ENCODE measurements at places on chromosomes 16 and 17. TPM values are rescaled to one million over a fixed set of nuclear protein-coding genes. Genes with fewer than 3 reads are reported as not detected.

The PRR35 gene
- total RNA-seq = not detected

The BRCA1 gene
- total RNA-seq = 25.8 TPM

The C17orf78 gene
- not detected for total RNA-seq

The GCGR gene
- total RNA-seq = not detected

The ARL5C gene
- under 0.01 TPM for total RNA-seq

The KRTAP2-2 gene
- total RNA-seq = not detected

The ASPA gene
- total RNA-seq = 0.13 TPM

The CD19 gene
- not detected for total RNA-seq

The EVI2A gene
- 9.9 TPM for total RNA-seq

The ALDH3A1 gene
- 1.1 TPM for total RNA-seq

The KRTAP4-3 gene
- not detected for total RNA-seq

The SLC2A4 gene
- total RNA-seq = 0.19 TPM

The SDR42E2 gene
- not detected for total RNA-seq

The IRX5 gene
- total RNA-seq = 1.9 TPM

The LHX1 gene
- not detected for total RNA-seq

The C16orf92 gene
- not detected for total RNA-seq

The SCIMP gene
- total RNA-seq = not detected

The SPDYE4 gene
- total RNA-seq = not detected

The PYDC1 gene
- not detected for total RNA-seq

The C1QTNF1 gene
- 208 TPM for total RNA-seq

The PLXDC1 gene
- total RNA-seq = 0.40 TPM

The SOCS1 gene
- total RNA-seq = 1.1 TPM

The HSD17B1 gene
- total RNA-seq = 1.2 TPM

The KIF19 gene
- 1.2 TPM for total RNA-seq

The PRSS33 gene
- total RNA-seq = not detected

The SRSF1 gene
- total RNA-seq = 420 TPM

The HIGD1B gene
- not detected for total RNA-seq

The KRTAP3-2 gene
- total RNA-seq = not detected

The ASGR1 gene
- 0.66 TPM for total RNA-seq

The SOST gene
- 3.4 TPM for total RNA-seq

The DRC7 gene
- not detected for total RNA-seq

The HOXB5 gene
- total RNA-seq = not detected

The TLCD3B gene
- 0.19 TPM for total RNA-seq

The CETP gene
- total RNA-seq = not detected

The PLEKHM1 gene
- 18.2 TPM for total RNA-seq

The MYL4 gene
- not detected for total RNA-seq

The NEURL4 gene
- 18.9 TPM for total RNA-seq

The CDH11 gene
- 405 TPM for total RNA-seq

The C17orf100 gene
- total RNA-seq = 0.40 TPM

The CACNA1G gene
- 0.37 TPM for total RNA-seq

The SBK1 gene
- not detected for total RNA-seq

The NHLRC4 gene
- 1.7 TPM for total RNA-seq

The MYH3 gene
- total RNA-seq = 1.5 TPM

The KRT40 gene
- not detected for total RNA-seq

The PIK3R6 gene
- not detected for total RNA-seq

The CFAP52 gene
- total RNA-seq = 0.06 TPM

The SPN gene
- total RNA-seq = not detected

The RDM1 gene
- total RNA-seq = 0.92 TPM

The KRT33A gene
- total RNA-seq = not detected

The SLC35G6 gene
- total RNA-seq = not detected

The LGALS9B gene
- total RNA-seq = not detected
